Heart left ventricle (tissue), 16 donors: ENCODE measurements at places on chromosomes 12 and 14.
A peak's percentile ranks its signal among the peaks of the same experiment; 100 is the strongest.

- DNase-seq, result no peak
These were observed 30.3 kb upstream of the INSM2 start for GRCh38 chr14:35503646-35504045.

DNA sequence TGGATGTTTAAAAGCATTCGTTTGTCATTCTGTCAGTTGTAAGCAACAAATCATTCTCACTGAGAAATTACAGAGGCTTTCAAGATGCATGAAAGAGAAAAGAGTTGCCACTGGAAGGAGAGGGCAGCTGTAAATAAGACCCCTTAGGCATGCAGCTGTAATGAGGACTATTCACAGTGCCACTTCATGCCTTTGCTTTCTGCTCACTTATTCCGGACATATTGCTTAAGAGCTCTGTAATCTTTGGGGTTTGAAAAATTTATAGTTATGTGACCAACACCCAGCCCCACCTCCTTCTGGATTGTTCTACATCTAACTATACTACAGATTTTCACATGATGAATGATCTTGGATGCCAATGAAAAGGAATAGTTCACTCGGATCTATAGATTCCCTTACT, 194.8 kb upstream of the DCN start:
- DNase-seq, result no peak

DNA sequence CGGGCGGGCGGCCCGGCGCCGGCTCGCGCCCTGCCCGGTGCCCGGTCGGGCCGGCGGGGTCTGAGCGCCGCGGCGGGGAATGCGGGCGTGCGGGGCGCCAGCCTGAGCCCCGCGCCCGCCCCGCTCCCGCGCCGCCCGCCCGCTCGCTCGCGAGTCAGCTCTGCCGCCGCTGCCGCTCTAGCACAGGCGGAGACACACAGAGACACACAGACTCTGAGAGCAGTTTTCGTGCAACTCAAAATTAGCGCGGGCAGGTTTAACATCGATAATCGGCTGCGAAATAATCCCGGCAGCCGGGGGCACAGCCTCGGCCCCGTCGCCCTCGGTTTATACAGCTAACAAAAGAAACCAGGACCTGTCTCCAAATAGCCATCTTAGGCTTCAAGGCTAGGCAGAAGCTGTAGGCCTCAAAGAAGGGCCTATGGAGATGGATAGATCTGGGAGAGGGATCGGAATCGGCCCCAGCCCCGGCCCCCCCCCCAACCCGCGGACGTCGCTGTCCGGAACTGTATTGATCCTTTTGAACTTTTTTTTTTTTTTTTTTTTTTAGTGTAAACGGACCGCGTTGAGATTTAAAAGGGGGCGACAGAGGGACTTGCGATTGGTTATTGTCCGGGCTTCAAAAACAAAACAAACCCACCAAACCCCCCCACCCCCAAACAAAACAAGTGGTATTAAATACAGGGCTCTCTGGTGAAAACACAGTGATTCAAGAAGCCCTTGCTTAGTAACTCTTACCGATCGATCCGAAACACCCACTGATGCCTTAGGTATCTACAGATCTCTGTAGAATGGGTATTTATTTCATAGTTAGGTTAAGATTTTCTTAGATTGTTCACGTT, 1.1 kb downstream of the ARID2 start:
- peak; percentile 39 for DNase-seq

- peak; percentile 74 for DNase-seq
These were observed 415.4 kb downstream of the ZFP36L1 start for GRCh38 chr14:68377459-68377858.

GRCh38 chr12:56922031-56922430, 12.2 kb downstream of the SDR9C7 start:
- DNase-seq, result no peak

DNA sequence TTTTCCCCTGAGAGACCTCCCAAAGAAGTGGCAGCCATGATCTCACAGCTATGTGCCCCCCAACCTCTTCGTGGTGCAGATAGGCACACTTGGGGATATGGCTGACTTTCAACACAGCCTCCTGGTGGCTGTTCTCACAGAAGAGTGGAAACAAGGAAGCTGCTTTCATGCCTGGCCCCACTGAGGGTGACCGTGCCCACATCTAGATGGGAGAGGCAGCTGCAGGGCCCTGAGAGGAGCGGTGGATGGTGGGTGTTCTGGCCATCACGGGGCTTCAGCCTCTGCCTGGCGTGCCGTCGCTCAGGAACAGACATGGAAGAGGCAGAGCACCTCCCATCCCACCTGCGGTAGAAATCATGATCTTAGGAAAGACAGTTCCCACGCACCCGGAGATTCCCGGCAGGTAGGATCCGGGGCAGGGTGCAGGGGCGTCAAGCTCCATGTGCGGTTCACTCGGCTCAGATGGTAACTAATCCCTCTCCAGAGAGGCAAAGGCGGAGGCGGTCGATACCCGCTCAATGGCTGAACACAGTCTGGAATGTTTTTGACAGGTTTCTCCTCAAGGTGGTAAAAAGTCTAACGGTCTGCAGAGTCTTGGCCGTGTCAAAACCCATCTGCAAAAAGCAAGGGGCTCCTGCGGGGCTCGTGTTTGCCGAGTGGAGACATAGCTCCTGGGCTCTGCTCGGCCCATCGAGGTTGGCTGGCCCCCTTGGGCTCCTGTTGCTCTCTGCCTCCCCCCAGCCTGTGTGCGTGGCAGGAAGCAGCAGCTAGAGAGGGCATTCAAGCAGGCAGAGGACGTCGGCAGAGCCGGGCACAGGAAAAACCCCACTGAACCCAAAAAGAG, 225.2 kb upstream of the RTL1 start:
- peak; percentile 2 for DNase-seq

DNA sequence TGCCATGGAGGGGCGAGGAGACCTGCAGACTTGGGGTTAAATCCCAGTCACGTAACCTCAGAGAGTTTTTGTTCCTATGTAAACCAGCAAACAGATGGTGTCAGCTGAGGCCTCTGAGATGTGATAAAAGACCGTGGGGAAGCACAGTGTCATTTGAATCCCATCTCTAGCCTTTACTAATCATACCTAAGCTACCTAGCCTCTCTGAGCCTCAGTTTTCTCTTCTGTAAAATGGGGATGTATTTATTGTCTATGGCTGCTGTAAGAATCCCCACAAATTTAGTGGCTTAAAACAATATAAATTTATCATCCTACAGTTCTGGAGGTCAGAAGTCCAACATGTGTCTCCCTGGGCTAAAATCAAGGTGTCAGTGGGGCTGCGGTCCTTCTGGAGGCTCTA, 33.9 kb downstream of the FOXN4 start:
- no peak for DNase-seq

DNA sequence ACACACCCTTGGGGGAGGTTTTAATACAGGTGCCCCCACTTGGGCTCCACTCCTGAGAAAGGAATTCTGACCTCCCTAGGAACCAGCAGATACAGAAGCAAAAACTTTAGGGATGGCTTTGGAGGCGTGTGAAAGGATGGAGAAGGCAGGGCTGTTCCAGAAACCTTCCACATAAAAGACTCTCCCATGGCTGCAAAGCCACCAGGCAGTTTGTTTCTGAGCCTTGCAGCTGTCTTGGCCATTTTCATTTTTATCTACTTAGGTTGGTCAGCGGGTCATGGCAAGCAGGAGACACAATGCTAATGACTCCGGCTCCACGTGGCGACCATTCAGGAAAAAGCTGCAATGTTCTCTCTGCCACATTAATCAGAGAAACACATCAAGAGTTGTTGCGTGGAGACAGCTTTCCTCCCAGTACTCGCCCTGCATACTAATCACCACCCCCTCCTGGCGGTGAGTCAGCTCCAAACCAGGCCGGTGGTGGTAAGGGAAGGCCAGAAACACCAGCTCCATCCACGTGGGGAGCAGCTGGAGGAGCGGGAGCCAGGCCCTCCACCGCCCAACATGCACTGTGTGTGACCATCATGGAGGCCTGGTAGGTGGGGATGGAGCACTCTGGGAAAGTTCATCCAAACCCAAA, 30.9 kb upstream of the IRF2BPL start:
- DNase-seq, result no peak

GRCh38 chr12:74043343-74043742, 494.3 kb upstream of the ATXN7L3B start:
- no peak for DNase-seq

DNA sequence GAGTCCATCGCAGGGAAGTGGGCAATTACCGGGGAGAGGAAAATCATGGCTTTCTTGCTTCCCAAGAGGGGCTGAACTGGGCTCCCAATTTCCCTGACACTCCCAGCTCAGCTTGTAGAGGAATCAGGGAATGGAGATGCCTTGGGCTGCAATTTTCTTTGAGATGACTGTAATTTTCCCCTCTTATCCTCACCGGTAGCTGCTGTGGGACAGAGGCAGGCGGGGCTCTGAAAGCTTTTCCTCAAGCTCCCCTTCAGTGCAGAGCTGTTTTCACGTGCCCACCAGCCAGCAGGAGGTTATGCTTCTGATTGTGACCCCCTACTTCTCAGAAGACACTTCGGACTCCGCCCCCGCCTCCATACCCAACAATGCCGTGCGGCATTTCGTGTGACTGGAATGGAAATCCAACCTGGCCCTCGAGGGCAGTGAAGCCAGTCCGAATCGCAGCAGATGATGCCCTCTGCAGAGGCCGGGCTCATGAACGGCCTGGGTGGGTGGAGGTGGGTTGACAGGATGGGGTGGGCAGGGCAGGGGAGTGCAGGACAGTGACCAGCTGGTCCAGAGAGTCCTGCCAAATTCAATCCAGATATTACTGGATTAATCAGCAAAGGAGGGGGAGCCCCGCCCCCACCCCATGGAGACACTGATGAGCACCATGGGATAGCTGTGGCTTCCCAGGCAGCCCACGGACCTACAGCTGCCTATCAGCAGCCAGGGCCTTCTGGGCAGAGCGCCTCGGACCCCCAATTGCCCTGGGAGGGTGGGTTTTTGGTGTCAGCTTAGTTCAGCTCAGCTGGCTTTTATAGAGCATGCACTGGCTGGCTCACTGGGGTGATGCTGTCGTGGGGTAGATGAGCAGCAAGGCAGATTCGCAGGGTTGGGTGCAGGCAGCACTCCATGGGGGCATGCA, 37.6 kb downstream of the RTL1 start:
- DNase-seq, result no peak

- DNase-seq, result peak; percentile 37
These were observed 73.0 kb downstream of the PTPN21 start for GRCh38 chr14:88481794-88482193.

GRCh38 chr12:115209230-115209629, 525.3 kb upstream of the TBX3 start:
- DNase-seq, result no peak

DNA sequence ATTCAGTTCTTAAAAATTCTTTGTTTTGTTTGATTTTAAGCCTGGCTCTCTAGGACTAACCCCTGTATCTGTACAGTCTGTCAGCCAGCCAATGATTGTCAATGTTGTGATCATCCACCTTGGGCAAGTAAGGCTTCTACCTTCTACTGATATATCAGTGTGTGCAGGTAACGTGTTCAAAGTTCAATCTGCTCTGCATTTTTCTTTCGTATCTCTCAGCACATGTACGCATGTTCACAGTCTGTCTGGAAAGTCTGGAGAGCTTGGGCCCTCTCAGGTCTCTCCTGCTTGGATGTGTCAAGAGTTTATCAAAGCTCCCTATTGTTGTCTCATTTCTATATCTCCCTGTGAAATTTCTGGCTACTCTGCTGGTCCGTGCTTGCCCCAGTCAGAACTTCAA, 138.6 kb upstream of the VRK1 start:
- DNase-seq, result no peak

GRCh38 chr12:2772370-2772769, 22.4 kb upstream of the FKBP4 start:
- DNase-seq, result no peak

DNA sequence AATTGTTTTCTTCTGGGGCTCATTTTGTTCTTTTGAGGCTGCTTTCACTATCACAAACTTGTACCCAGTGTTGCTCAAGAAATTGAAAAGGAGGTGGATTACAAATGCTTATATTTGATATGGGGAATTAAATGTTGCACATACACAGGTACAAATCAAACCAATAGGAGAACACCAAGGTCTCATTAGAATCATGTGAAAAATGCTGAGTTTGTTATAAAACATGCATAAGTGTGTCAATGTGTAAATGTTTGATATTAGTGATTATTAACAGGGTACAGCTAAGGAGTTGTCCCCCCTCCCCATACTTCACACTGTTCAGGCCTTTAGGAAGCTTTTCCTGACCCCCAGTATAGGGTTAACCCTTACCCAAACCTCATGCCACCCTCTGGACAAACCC, 971.2 kb upstream of the SEL1L start:
- no peak for DNase-seq

DNA sequence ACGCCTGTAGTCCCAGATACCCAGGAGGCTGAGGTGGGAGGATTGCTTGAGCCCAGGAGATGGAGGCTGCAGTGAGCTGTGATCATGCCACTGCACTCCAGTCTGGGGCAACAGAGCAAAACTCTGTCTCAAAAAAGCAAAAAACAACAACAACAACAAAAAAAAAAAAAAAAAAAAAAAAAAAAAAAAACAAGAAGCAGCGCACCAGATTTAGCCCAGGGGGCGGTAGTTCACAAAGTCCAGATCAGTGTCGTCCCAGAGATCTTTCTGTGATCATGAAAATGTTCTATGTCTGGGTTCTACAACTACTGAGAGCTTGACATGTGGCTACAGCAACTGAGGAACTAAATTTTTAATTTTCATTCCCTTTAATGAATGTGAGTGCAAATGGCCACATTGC, 27.4 kb downstream of the OAS2 start:
- DNase-seq, result no peak

- DNase-seq, result no peak
These were observed 149.5 kb downstream of the NOVA1 start for GRCh38 chr14:26448181-26448855.

DNA sequence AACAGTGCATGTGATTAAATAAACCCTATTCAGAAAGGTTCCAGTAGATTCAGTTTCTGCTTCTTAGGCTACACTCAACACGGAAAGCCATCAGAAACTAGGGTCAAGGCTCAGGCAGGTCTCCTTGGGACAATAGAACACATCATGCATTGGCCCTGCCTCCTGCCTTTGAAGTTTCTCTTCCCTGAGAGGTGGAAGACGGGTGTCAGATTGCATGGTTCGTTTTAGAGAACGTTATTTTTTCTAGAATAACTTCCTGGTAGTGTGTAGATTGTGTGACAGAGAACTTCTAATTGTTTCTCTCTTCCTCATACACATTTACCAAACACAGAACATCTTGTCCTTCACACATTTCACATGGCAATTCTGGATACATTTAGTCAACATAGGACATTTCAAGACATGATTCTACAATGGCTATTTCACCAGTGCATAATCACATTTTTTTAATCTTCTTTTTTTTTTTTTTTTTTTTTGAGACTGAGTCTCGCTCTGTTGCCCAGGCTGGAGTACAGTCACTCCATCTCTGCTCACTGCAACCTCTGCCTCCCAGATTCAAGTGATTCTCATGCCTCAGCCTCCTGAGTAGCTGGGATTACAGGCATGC, 106.6 kb upstream of the AMN1 start:
- no peak for DNase-seq
